ENCODE measurements at places on chromosomes 7 and 10.

- DNase-seq, result no peak
Measured at GRCh38 chr10:126502441-126502840, 114.2 kb upstream of the ADAM12 start.

GRCh38 chr7:80481196-80481884 is 30.5 kb downstream of the GNAT3 start:
- DNase-seq, result no peak

DNA sequence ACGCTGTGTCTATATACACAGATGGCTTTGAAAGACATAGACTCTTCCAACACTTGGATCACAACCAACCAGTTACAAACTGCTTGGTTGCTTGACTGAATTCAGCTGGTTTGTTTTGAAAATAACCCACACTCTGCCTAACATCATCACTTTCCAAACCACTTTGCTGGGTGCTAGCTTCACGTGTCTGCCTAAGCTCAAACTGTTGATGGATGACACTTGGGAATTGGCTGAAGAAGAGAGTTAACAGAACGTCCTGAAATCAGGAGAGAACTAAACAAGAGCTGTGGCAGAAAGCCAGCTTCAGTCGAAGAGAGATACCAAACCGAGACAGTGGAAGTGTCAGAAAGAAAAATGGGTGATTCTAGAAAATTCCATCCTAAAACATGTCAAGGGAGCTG is 420.8 kb upstream of the AUTS2 start:
- no peak for DNase-seq

DNA sequence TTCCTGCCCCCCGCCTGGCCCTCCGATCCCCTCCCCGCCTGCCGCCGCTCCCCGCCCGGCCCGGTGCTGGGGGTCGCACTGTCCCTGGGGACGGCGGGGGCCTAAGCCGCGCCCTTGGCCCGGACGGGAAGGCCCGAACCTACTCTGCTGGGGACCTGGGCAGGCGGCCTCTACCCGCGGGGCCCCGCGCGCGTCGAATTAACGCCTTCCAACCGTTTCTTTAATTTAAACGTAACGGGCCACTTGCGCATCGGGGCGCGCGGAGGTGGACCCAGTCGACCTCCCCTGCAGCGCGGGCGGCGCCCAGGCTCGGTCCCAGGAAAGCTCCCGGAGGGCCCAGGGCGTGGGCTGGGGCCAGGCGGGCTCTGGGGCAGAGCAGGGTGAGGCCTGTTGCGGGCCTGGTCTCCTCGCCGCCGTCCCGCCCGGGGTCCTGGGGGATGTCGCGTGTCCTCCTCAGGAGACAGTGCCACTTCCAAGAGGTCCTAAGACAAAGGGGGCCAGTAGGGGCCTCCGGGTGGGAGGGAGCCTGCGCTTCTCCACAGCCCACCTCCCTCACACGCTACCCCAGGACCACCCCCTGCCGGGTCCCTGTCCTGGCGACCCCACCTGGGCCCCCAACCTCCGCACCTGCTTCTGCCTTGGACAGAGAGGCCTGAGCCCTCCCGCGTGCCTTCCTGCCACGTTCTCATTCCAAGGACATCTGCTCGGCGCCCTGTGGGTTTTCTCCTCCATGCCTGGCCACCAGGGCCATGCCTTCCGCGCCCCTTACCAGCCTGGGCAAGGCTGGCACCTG is 658 bp upstream of the PTPRN2 start:
- no peak for DNase-seq

- no peak for DNase-seq
Measured at GRCh38 chr7:132876576-132876975, 205.3 kb downstream of the CHCHD3 start.

GRCh38 chr10:25300073-25300472 is 125.3 kb downstream of the GPR158 start:
- DNase-seq, result no peak

DNA sequence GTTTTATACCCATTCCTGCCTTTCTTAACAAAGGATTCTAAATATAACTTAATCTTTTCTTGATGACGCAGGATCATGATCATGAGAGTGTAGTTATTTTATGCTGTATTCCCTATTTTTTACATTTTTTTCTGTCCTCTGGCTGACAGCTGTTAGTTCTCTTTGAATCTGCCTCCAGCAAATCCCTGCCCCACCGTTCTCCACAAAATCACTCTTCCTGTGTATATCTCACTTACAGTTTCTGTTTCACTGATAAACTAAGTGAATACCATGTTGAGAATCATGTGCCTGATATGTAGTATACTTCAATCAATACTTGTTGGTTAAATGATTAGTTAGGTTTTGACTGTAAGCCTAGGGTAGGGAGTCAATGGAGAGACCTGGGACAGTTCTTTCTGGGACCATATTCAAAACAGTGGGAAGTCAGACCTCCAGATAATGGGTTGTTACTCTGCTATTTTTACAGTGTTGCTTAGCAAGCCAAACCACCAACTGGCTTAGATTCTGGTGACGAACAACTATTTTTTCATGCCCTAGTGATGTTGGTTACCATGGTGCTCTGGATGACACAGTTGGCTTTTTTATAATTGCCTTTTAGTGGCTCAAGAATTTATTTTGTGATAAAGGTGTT is 12.8 kb downstream of the CNNM1 start:
- DNase-seq, result no peak

DNA sequence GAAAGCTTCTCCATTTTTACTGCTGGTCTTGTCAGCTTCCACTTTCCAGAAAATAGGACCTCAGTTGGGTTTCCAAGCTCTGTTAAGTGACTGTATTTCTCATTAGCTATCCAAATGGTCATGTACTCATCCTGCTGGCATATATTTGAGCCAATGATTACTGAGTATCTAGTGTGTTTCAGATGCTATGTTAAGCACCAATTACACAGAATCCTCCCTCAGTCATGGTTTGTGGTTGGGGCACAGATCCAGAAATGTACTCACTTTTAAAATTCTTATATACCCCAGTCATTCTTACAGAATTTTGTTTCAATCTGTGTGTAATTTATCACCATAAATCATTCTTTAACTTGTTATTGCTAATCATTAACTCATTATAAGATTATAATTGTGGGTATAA is 362.3 kb upstream of the MTPN start:
- DNase-seq, result no peak

DNA sequence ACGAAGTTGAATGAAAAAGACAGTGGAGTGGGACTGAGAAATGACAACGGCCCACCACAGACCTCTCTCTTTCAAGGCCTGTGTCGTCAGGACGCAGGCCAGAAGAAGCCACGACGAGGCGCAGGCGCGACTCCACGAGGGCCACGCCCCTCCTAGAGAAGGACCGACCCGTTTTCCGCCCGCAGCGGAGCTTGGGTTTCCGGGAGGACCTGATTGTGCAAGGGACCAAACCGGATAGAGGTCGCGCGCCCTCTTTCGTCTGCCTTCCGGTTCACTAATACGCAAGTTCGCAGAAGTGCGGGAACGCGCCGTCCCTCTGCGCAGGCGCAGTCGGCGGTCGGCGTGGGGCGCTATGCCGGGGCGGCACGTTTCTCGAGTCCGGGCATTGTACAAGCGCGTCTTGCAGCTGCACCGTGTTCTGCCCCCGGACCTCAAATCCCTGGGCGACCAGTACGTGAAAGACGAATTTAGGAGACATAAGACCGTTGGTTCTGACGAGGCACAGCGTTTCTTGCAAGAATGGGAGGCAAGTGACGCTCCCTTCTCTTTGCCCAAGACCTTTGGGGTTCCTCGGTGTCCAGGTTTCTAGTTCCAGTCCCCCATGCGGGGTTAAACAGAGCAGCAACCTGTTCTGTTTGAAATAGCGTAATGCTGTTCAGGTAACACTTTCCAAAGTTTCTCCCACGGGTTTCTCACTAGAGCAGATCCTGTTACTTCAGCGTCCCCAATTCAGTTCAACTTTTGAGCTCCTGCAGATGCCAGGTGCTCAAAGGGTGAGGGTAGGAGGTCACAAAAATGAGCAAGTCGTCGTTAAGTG is at the start of gene SDHAF3:
SDHAF3 (plus strand) TSS at position 327 of the 817 bp plus-strand sequence; CDS start at position 353, 26 bp downstream.
- peak; percentile 96 for DNase-seq

DNA sequence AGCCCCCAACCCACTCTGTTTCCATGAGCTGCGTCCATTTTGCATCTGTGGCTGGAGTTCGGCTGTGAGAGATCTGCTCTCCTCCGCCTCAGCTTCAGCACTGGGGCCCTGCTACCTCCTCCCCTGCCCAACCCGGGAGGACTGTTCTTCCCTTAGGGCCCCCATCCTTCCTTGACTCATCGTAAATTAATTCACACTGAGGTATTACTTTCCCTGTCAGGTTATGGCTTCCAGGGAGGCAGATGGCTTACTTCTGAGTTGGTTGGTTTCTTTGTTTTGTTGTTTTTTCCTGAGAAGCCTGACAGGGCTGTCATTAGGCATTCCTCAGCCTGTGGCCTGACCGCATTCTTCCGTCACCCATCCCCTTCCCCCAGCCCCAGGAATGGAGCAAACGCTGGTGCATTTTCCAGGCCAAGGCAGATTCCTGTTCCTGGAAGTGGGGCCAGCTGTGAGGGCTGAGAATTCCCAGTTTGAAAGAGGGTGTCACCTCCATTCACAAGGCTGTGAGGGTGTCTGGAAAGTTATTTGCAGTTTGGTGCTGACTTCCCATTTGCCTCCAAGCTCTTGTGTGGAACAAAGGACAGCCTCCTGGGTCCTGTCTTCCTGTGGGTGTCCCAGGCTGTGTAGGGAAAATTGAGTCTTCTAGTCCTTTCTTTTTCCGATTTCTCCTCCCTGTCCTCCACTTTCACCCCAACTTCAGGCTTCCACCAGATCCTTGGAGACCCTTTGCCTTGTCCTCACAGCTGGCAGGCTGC is 11.7 kb downstream of the CPA5 start:
- DNase-seq, result no peak

DNA sequence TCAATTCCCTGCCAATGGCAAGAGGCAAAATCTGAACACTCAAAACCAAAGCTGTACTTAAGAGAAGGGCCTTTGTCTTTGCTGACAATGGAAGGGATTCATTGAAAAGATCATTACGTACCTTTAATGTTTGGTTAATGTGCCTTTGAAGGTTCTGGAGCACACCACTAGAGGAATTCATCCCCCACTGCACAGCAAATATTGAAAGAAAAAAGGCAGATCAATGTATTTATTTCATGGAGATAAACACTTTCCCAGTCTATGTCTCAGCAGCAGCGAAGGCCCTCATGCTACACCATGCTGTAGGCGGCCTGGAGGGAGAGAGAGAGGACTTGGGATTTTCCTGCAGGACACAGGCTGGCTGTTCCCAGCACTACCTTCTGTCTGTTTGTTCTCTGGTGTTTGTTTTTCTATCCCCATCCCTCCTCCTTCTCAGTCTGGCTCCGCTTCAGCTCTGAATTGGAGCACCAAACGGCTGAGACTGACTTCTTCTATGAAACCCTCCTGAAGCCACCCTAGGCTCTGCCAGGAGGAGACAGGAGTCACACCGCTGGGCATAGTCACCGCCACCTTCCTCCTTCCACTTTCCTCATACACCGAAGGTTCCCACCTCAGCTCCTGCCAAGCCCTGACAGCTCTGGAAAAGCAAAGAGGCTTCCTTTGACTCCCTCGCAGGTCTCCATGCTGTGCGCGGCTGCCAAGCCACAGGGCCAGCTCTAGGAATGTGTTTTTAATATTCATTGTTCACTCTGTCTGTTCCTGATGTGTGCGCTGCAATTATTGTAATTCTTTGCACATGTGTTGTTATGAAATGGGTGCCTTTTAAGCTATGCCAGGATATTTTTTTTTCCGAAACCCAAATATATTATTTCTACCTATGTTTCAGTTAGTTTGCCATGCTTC is 301.5 kb downstream of the FZD1 start:
- DNase-seq, result no peak

DNA sequence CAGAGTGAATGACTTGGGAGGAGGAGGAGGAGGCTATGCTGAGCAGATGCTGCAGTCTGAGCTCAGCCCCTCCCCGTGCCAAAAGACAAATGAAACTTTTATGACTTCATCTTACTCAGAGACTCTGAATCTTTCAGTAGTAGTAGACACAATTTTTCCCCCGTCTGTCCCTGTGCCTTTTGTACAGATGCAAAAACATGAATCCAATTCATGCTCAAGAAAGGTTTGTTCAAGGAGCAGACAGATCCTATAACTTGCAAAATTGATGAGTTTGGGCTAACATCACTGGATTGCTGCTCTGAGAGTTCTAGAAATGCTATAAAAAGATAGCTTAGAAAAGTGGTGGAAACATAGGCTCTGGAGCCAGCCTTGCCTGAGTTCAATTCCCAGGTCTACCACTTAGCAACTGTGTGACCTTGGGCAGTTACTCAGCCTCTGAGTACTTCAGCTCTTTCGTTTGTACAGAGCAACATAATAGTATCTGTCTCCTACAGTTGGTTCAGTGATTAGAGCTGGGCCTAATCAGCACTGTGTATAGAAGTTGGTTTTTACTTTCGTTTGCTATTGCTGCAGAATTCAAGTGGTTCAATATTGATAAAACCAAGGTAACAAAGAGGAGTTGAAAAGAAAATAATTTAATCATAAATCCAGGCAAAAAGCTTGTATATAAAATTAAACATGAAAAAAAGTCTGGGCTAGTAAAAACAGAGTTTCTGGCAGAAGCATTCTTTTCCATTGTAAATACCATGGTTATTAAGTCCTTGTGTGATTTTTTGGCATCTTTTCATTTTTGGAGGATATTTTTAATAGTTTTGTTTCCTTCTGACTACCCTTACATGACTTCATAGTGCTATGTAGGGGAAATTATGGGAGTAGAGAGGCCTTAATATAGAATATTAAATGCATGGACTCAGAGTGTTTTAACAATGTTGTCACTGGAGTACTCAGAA is 174.2 kb upstream of the ZNF32 start:
- DNase-seq, result no peak

- no peak for DNase-seq
Measured at GRCh38 chr7:25521236-25521635, 292.9 kb upstream of the NPVF start.

- DNase-seq, result no peak
Measured at GRCh38 chr7:92763636-92764423, 72.5 kb downstream of the CDK6 start.

- no peak for DNase-seq
Measured at GRCh38 chr7:157480371-157481050, 143.7 kb downstream of the DNAJB6 start.

DNA sequence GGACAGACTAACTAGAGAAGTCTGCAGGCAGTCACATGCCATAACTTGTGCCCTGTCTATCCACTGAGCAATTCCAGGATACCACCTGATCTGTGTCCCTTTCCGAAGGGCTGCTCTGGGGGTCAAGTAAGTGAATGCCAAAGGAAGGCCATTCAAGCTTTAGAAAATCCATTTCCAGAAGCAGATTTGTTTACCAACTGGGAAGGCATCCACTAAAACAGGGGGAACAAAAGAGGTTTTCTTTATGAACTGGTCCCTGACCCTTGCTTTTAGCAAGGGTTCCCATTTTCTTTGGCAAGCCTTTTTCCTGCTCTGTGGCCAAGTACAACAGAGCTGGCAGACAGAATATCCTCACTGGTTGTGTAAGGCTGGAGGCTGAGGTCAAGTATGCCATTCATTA is 36.5 kb downstream of the ITPRID1 start:
- no peak for DNase-seq

GRCh38 chr7:16266877-16267276 is 154.5 kb downstream of the CRPPA start:
- no peak for DNase-seq

- no peak for DNase-seq
Measured at GRCh38 chr10:88070080-88070880, 206.9 kb downstream of the PTEN start.

DNA sequence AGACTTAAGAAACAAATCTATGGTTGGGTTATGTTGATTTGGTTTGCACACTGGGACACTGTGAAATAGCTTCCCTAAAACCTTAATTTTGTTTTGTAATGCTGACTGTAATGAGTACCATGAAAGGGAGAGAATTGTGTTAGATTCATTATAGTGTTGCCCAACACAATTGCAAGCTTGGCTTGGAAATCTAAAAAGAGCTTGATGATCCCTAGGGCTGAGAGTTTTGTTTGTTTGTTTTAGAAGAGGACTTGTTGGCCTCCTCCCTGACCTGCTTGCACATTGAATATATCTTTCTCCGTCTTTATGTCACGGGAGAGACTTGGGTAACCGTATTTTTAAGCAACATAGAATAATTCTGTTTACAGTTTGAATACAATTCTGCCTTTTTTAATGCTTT is 410.1 kb downstream of the ARL4A start:
- DNase-seq, result no peak
